ENCODE measurements at places on chromosomes 6 and 20. TPM values are rescaled to one million over a fixed set of nuclear protein-coding genes. Genes with fewer than 3 reads are reported as not detected.

The PMEPA1 gene
- total RNA-seq: 361 TPM

The MTO1 gene
- 14.9 TPM for total RNA-seq

The PPP1R16B gene
- total RNA-seq: 0.15 TPM

The DOK5 gene
- not detected for total RNA-seq

The NOX3 gene
- not detected for total RNA-seq

The AMD1 gene
- 160 TPM for total RNA-seq

The GMPR gene
- 6.0 TPM for total RNA-seq

The BAK1 gene
- 45.2 TPM for total RNA-seq

The STX11 gene
- 2.3 TPM for total RNA-seq

The MAS1 gene
- not detected for total RNA-seq

The SEMG1 gene
- not detected for total RNA-seq

The LAMA2 gene
- total RNA-seq: 0.30 TPM

The PTCHD4 gene
- total RNA-seq: 0.07 TPM

The FAM83B gene
- not detected for total RNA-seq

The COL11A2 gene
- total RNA-seq: 0.83 TPM

The CEP162 gene
- total RNA-seq: 1.6 TPM
